ENCODE measurements at places on chromosomes 2 and 18.

DNA sequence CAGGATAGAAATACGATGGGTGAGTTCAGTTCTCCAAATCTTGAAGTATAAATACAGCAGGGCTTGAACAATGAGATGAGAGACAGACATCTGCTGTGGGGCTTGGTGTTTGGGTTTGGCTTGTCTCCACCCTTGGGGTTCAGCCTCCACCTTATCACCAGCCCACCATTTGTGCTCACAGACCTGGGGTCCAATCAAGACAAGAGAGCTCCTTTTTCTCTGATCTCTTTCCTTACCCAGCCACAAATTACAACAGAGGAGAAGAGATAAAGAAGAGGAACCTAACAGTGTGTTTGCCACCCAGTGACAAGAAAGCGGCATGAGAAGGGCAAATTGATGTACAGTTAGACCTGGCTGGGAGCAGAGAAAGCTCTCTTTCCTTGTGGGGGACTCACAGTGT lies 204.5 kb upstream of the CXCR4 start:
- no peak for DNase-seq

DNA sequence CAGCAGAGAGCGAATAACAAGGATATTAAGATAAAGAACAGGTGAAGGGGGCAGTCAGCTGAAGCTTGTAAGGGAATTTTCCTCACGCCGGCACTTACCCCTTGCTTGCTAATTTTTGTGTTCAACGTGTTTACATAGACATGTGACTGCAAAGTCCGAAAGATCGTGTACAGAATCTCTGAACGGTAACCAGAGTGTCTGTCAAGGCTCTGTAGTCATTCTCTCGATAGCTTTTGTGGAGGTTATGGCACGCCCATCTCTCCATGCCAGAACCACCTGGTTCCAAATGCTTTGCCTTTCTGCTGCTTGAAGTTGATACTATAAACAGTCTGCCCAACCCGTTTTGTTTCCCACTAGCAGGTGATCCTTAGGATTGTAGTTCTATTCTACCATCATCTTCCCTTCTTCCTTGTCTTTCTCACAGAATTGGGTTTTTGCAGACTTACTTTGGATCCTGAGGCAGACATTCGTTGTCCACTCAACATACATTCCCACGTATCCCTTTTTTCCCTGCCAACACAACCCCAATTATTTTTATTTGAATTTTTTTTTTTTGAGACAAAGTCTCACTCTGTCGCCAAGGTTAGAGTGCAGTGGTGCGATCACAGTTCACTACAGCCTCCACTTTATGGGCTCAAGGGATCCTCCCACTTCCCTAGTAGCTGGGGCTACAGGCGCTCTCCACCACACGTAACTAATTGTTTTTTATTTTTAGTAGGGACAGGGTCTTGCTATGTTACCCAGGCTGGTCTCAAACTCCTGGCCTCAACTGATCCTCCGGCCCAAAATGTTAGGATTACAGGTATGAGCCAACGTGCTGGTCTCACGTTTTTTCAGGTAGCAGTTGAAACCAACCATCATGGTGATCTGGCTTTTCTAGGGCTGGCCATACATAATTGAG lies 1.3 kb upstream of the USP34 start:
- DNase-seq, result no peak

GRCh38 chr2:207421671-207422070 lies 108.1 kb upstream of the CREB1 start:
- no peak for DNase-seq

GRCh38 chr2:26822877-26823276 lies 25.1 kb upstream of the DPYSL5 start:
- DNase-seq, result no peak

- DNase-seq, result no peak
Observed at GRCh38 chr2:15049096-15049993, 416.8 kb downstream of the LRATD1 start.

DNA sequence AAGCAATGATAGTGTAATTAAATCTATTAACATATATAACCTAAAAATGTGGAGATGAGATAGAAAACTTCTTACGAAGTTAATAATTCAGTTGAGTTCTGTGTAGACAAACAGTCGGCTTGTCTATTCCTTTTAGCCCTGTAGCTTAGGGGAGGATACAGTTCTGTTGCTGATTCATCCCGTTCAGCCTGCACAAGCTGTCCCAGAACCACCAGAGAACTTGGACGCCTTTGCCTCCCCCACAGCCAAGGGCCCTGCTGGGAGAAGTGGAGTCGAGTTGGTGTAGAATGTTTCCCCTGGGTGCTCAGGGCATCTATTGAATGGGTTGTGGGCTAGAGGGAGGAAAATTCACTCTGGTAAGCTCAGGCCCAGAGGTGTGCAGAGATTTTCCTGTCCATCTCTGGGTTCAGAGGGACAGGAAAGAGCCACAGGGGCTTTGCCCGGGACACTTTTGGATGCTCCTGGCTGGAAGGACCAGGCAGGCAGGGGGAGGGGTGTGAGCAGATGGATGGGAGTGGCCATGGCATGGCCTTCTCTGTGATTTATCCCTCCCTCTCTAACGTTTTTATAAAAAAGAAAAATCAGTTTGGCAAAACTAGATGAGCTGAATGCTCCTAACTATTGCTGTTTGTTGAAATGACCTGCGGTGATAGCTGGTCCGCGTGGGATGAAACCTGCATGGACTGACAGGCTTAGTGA lies 42.8 kb upstream of the GALR1 start:
- DNase-seq, result peak; percentile 75

GRCh38 chr18:75075429-75075841 lies 133.5 kb downstream of the PTGR3 start:
- no peak for DNase-seq

DNA sequence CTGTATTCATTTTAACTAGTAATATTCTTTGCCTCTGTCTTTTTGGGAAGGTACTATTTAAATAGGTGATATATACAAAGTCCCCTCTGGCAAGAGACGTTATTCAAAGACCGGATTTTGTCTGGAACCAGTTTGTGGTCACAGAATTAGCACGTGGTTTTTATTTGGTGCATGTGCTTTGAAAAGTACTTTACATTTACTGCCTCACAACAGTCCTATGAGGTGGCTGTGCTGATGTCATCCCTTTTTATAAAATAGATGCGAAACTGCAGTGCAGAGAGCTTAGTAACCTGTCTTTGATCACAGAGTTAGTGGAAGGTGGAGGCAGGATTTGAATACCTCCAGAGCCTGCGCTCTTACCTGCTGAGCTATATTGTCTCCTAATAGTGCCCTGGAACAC lies 4.0 kb downstream of the LPIN1 start:
- no peak for DNase-seq

DNA sequence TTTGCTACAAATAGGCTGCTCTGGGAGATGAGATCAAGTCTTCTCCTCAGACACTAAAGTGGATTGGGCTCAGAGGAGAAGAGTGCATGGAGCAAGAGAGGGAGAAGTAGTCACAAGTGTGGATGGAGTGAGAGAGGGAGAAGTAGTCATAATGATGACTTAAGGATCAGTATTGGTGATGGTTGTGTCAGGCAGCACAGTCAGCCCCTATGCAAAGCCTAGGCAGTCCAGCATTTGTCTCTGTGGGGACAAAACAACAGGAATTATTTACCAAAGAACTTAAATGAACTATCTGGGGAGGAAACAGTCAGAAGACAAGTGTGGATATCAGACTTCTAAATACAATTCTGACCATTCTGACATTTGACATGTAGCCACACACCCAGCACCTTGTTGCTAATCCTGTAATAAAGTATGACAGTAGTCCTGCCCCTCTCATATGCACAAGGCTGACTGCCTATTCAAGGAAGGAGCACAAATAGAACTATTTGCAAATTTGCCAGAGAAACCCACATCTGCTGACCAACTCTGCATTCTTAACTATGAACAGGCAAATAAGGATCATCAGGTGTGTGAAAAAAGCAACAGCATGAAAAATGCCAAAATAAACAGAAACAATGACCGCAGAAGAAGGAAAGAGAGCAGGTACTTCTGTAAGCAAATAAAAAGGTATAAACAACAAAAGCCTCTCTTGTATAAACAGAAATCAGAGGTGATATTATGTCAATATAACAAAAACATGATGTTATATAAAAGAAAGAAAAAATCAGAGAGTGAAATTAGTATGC lies 1597.9 kb upstream of the ACVR2A start:
- no peak for DNase-seq

GRCh38 chr2:120346667-120347358 lies 877 bp downstream of the INHBB start:
- DNase-seq, result no peak

GRCh38 chr2:224925810-224926100 lies 116.5 kb downstream of the DOCK10 start:
- no peak for DNase-seq

GRCh38 chr2:10192392-10193015 lies 70.0 kb downstream of the RRM2 start:
- no peak for DNase-seq

DNA sequence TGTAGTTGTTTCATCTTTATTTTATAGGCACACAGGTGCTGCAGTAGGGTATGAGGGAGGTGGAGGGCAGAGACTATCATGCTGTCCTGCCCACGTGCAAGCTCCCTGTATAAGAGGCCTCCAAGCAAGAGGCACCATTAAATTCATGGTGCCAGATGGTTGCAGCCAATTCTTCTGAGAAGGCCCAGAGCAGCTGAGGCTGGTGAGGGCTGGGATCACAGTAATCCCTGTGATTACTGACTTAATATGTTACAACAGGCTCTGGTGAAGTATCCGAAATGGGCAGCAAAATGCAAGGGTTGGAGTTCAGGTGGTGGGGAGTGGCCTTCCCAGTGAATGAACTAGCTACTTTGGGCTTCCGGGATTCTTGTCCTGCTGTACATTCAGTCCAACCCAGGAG lies 191.9 kb upstream of the SMAD2 start:
- DNase-seq, result no peak

DNA sequence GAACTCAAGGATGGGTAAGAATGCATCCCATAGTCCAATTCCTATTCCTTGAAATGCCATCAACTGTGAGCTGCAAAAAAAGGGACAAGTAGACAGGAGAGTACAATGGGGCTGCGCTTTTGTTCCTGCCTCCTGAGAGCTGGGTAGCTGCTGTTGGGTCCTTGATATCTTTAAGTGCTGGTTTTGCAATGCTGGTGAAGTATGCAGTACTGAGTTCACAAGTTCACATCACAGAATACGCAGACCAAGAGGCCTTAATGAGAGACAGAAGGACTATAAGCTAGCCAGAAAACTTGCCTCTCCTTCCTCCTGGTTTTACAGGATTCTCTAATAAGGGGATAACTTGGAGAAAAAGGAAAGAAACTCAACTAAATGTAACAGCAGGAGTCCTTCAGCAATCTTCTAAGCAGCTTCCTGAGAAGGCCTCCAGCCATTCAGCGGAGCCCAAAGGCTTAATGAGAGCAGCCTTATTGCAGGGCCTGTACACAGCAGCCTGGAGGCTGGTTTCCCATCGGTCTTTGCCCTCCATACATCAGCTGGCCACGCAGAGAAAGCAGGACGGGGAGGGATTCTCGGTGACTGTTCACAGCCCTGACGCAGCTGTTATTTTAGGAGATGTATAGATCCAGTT lies 293.1 kb downstream of the CDCA7 start:
- no peak for DNase-seq
